COR-L47 (cell line): ENCODE measurements at places on chromosomes 3 and 15.

DNA sequence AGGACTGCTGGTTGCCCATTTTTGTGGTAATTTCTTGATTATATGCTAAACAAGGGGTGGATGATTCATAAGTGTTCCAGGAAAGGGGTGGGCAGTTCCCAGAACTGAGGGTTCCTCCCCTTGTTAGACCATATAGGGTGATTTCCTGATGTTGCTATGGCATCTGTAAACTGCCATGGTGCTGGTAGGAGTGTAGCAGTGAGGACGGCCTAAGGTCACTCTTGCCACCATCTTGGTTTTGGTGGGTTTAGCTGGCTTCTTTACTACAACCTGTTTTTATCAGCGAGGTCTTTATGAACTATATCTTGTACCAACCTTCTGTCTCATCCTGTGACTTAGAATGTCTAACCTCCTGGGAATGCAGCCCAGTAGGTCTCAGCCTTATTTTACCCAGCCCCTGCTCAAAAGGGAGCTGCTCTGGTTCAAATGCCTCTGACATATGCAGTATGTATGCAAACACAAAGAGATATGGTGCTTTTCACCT, 46.2 kb downstream of the C3orf38 start:
- DNase-seq, result no peak

DNA sequence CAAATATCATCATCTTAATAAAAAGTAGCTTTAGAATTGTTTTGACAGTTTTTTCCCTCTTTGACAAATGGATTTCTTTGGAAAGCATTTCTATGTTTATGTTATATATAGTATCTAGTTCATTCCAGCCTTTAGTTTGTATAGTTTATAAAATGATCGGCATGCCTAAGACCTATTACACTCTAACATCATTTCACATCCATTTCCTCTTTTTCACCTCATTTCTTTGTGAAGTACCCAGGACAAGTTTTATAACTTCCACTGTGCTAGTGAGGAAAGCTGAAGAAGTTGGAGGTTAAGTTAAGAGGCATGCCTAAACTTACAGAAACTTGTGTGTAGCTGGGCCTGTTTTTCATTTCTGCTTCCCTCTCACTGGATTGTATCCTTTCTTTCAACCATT, 178.4 kb downstream of the TP63 start:
- DNase-seq, result no peak

- peak; percentile 25 for DNase-seq
These were observed 5.6 kb downstream of the FOXL2 start for GRCh38 chr3:138941259-138941885.

DNA sequence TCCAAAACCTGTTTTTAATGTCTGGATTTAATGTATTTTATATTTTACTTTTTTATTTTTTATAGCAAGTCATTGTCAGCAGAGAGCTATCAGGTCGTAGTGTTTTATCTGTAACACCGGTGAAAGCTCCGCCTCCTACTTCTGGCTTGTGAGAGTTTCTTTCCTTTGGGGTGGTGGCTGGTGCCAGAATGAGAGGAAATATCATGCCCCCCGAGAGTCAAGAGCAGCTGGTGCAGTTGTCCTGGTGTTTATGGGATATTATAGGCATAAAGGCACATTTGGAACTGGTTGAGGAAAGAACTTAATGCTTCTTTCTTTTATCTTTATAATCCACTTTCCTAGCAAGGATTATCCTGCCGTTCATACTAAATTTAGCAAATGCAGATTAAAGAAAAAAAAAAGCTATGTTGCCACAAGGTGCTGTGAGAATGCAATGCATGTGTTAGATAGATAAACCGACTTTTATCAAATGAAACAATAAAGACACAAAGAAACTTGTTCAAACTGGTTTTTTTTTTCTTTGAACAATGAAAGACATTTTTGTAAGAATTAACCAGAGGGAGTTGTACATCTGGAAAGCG, 260.1 kb upstream of the PLSCR5 start:
- no peak for DNase-seq

- no peak for DNase-seq
These were observed 6.1 kb upstream of the LDHAL6B start for GRCh38 chr15:59200560-59200959.

DNA sequence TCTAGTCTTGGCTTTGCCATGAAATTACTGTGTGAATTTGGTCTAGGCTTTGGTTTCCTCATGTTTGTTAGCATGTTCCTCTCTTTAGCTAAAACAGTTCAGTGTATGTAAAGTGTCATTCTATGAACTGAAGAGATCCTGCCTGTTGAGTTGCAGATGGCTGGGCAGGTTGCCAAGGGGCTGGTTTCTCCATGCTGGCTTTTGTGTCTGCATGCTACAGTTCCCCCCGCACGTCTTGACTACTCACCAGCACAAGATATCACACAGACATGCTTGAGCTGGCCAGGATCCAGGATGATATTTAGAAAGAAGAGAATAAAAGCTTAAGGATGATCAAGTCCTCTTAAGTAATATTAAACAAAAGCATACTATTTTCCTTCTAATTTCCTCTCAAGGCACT, 90.2 kb downstream of the CERS3 start:
- DNase-seq, result peak; percentile 95

DNA sequence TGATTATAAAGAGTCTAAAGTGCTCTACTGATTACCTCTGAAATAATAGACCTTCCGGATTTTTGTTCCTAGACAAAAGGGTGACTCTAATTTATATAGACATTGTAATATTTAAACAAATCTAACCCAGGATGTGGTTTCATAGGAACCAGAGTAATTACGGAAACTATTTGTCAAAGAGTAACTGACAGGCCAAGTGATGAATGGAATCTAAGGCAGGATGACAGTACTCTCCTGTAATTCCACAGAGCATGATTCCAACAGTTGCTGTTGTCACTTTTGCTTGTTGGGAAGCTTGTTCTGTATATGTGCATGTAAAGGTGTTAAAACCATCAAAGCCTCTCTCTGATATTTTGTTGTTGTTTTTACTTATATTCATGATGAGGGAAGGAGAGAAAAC, 1141.0 kb downstream of the IGSF11 start:
- peak; percentile 81 for DNase-seq

DNA sequence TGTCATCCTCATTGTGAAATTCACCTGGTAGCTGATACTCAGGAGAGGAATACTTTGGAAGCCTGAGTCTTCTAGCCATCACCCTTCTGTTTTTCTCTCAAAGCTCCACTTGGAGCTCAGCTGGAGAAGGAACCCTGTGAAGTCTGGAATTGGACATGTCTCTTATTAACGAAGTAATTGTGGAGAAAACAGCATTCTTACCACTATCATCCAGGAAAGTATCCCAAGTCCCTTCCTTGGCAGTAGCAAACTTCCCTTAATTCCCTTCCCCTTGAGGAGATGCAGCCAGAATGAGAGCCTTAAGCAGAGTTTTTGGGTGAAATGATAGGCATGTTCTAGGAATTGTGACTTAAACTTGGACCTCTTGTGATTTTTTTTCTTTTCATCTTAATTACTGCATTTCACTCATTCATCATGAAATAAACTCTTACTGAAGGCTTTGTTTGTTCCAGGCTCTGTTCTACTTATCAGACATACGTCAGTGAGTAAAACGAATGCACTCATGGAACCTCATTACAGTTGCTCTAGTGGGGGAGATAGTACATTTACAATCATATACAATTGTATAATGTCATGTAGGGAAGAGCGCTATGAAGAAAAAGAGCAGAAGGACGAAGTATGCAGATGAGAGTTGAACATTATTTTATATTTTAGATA, 30.5 kb upstream of the TCF12 start:
- no peak for DNase-seq

- no peak for DNase-seq
These were observed 826.7 kb downstream of the AGBL1 start for GRCh38 chr15:86906376-86906775.

DNA sequence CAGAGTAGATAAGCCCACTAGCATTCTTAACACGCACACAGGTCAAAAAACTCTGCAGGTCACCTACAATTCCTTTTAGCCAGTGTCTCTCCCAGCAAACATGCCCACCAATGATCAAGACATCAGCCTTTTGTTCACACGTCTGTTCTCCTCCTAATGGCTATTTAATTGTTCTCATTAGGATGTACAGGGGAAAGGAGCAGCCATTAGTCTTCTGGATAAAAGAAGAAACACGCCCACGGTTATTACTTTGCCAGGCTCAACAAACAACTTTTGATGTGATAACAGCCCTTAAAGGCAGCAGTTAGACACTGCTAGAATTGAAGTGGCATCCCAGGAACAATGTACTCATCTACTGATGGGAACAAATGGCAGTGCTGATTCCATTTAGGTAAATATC, 108.8 kb downstream of the NTRK3 start:
- DNase-seq, result no peak

GRCh38 chr15:29053006-29053405, 167.2 kb downstream of the APBA2 start:
- no peak for DNase-seq
